ENCODE measurements at places on chromosomes 1 and 21.

DNA sequence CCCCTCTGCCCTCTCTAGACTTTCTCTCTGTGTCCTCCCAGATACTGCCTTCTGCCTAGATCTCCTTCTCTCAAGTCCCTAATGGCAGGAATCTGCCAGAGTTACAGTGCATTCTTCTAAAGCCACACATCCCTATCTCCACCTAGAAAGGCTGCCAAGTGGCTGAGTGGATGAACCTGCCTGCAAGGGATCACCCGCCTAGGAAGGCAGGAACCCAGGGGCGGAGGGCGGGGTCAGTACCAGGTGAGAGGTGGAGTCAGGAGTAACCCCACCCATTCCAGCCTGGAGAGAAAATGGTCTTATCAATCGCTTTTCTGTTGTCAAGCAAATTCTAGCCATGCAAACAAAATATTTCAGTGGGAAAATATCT is 60.8 kb downstream of the BCAR3 start:
- DNase-seq = no peak

GRCh38 chr1:180954801-180955165 is 42.1 kb downstream of the KIAA1614 start:
- no peak for DNase-seq

DNA sequence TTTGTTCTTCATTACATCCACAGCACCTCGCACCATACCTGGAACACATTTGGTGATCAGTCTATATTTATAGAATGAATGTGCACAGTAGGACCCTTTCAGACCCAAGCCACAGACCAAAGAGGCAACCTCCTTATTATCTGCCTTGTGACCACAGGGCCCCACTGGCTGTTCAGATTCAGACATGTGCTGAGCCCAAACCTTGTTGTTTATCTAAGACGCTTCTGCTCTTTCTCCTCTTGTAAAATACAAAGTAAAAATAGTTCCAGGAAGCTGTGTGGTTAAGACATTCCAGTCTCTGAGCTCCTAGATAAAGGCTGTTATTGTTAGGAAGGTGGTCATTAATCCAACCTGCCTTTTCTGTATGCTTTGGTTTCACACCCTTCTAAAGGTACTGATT is 3.6 kb upstream of the SCMH1 start:
- DNase-seq = no peak

GRCh38 chr1:211340622-211341507 is 14.2 kb downstream of the TRAF5 start:
- no peak for DNase-seq

DNA sequence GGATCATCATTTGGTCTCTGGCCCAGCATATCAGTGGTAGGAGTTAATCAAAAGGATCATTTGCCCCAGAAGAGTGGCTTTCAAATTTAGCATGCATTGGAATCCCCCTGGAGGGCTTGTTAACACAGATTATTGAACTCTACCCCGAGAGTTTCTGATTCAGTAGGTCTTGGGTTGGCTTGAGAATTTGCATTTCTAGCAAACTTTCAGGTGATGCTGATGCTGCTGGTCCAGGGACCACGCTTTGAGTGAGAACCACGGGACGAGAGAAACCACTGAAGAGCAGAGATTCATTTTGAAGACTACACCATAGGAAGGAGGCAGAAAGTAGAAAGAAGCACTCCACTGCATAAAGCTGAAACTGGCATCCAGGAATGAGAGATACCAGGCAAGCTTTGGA is 81.3 kb upstream of the DUSP10 start:
- DNase-seq = no peak

DNA sequence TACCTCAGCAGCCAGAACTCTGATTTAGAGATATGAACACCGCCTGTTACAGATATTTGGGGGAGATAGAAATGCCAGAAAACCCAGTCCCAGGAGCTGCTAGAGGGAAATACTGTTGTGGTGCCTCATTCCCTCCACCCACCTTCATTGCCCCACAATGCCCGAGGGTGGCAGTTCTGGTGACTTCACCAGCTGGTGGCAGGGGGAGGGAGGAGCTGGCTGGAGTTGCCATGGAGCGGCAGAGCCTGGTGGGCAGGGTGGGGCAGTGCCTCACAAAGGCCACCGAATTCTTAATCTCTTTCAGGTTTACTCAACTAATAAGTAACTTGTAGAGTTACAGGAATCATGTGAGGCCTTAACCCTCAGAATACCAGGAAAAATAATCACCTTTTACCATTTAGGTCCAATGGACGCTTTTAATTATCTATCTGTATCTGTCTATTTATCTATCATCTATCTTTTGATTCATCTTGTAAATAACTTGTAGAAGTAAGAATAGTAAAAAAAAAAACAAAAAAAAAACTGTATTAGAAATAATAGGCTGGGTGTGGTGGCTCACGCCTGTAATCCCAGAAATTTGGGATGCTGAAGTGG is 11.7 kb upstream of the S100A11 start:
- peak; percentile 50 for DNase-seq

DNA sequence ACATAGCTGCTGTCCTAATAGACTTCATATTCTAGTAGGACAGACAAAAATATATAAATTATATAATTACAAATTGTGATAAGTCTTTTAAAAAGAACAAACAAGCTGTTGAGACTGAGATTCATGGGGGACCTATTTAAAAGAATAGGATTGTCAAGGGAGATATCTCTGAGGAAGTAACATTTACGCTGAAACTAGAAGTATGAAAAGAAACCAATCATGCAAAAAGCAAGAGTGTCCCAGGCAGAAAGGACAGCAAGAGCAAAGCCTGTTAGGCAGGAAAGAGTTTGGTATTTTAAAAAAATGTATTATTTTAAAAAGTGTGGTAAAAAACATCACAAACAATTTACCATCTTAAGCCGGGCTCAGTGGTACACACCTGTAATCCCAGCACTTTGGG is 9.1 kb upstream of the METTL13 start:
- no peak for DNase-seq

DNA sequence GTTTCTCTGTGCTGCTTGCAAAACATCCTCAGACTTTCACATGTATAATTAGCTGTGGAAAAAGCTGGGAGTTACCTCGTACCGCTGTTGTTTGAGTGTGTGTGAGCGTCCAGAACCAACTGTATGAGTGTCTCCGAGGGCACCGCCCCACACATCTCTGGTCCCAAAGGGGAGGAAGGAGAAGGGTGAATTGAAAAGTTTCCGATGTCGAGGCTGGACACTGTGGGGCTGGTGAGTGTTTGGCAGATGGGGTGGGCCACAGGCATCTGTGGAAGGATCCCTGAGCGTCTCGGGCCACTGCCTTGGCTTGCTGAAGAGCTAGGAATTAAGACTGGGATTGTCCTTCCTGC is 1.2 kb downstream of the ATP2B4 start:
- DNase-seq = no peak

Measured in right renal cortex interstitium (tissue), 3 donors.